ENCODE measurements at places on chromosomes 11 and 22.

DNA sequence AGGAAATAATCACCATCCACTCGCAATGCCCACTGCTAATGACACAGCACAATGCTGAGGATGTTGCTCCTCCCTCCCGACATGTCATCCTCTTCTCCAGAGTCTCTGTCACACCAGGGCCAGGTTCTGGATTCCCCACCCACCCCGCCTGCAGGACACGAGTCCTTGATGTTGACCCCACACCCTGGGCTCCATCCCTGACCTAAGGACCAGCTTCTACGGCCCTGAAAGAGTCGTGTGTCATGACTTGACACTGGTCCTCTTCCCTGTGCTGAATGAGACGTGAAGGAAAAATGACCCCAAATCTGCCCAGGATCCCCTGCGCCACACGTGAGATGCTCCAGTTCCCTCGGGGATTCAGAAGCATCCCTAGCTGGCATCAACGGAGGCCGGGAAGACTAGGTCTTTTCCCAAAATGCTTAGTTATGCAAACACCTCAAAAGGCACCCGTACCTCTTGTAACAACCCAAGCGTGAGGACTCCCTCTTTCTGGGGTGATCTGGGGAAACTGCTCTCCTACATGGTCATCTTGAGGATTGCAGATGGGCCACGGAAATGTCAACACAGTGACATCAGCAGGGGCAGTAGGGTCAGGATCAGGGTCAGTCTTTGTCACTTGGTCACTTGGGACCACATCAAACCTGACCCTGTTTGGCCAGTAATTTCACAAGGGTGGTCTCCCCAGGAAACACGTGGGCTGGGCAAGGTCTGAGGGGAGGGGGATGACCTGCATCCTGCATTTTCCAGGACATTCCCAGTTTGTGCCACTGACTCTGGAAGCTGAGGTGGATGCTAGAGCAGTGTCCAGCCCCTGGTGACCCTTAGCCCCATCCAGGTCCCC, 42.0 kb downstream of the IGLL5 start:
- no peak for DNase-seq

DNA sequence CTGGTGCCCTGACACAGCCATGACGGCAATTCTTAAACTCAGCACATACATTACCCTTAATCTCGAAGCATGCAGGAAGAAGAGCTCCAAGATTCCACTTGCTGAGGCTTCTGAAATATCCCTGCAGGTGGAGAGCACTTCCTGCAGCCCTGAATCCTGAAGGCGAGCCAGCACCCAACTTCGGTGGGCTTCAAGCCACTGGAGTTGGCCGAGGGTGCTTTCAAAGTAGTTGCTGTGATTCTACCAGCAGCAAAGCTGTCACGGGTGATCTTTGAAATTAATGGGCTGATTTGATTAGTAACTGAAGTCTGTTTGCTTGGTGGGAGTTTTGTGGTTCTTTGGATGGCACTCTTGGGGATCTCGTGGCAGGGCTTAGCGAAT, 9.0 kb upstream of the FTH1 start:
- no peak for DNase-seq

DNA sequence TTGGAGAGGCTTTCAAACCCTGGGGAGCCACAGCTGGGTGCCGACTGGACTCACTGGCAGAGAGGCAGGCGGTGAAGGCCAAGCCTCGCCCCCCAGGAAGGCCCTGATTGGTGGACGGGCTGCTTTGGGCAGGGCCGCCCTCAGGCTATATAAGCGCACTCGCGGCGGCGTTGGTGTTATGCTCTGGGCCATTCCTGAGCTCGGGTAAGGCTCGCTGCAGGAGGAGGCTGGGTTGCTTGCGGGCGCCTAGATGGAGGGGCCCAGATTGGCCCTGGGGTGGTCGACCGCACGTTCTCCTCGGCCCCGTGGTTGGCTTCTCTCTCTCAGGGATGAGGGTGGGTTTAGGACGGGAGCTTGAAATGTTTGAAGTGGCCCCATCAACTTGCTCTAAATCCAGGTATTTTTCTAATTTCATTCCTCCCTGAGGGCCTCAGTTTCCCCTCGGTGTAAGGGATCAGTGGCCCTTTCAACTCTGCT, at the start of gene SPDYC:
SPDYC (plus strand) TSS at position 176 of the 477 bp plus-strand sequence. CDS start 1,125 bp downstream, outside the sequence.
- DNase-seq, result no peak

DNA sequence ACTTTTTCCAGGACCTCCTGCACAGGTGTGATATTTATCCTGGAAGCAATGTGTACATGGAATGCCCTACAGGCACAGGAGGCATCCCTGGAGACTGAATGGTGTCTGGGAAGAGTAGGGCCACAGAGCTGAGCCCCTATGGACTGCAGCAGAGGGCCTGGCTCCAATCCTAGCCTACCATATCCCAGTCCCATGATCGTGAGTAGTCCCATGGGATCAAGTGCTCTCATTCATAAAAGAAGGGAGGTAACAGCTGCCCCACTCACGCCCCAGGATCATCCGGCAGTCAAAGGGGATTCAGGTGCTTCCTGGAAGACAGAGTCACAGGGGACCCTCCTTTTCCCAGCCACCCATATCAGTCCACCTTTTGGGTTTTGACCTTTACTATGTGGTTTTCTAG, 24.0 kb downstream of the ANKK1 start:
- no peak for DNase-seq

DNA sequence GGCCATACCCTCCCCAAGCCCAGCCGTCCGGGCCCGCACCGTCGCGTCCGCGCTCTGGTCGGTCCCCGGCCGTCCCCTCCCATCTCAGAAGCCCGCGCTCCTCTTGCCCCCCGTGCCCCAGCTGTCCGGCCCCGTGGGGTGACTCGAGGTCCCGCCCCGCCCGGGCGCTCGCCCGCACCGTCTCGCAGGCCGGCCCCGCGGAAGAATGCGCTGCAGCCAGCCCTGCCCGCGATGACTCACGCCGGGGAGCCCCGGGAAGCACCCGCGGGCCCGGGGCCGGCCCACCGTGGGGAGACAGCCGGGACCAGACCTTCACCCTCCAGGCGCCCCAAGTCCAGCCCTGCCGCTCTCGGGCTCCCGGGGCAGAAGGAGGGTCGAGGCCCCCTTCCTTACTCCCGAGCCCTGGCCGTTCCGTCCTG, 320 bp upstream of the PHLDA2 start:
- peak; percentile 90 for DNase-seq

- DNase-seq, result peak; percentile 71
Measured at GRCh38 chr11:72642884-72643522, 31.2 kb downstream of the PDE2A start.

DNA sequence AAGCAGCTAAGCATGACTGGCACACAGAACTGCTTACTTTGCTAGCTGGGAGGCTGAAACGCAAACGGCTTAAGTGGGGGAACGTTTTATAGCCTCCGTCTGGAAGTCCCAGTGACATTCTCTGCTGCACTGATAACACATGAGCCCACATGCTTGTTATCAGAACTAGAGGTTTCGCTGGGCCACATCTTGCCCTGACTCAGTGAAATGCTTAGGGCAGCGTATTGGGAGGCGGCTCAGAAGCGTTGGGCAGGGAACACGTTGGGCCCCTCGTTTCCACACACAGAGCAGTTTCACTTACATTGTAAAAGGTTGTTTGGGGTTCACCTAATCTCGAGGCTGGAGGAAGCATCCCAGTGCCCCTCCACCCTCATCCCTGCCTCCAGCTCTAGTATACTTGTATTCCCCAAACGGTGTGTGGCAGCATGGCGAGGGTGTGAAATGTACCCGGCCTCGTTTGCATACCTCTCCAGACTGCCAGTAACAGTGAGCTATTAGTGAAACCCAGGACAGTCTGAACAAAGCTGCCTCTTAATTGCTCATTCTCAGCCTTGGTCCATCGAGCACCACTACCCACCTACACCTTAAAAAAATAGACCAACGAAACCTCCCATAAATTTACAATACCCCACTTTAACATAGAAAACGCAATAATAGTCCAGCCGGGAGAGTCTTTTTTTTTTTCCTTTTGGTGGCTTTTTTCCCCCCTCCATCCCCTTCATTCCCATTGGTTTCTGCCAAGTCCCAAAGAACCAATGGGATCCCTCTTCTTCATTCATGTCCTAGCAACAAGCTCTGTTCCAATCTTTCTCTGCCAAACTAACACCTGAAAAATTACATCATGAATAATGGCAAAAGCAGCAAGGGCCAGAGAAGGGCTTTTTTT, 218.8 kb upstream of the SORL1-AS1 start:
- DNase-seq, result no peak
